Hippocampal formation (tissue), 2 donors: ENCODE measurements at places on chromosomes 7 and 10.
A peak's percentile ranks its signal among the peaks of the same experiment; 100 is the strongest.

DNA sequence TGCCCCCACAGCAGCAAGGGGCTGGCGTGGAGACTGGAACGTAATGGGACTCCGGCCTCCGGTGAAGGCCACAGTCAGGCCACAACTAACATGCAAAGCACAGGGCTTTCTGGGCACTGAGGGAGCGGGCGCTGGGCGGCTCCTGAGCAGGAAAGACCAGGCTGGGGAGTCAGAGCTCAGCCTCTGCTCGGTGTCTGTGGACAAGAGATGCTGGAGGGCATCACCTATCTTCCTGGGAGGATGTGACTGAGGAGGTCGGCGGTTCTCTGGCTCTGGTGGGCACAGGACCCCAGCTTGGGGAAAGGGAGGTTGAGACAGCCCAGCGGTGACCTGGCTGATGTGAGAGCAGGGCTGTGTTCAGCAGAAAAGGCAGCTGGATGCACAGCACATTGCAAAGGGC lies 11.7 kb downstream of the CNPY1 start:
- DNase-seq: no peak

GRCh38 chr7:40583667-40584444 lies 449.1 kb downstream of the SUGCT start:
- DNase-seq: no peak

- no peak for DNase-seq
Measured at GRCh38 chr7:27156508-27156898, at the start of gene HOXA7. Gene HOXA7 (minus strand): TSS chr7:27156675. CDS start chr7:27156545, 130 bp downstream.

DNA sequence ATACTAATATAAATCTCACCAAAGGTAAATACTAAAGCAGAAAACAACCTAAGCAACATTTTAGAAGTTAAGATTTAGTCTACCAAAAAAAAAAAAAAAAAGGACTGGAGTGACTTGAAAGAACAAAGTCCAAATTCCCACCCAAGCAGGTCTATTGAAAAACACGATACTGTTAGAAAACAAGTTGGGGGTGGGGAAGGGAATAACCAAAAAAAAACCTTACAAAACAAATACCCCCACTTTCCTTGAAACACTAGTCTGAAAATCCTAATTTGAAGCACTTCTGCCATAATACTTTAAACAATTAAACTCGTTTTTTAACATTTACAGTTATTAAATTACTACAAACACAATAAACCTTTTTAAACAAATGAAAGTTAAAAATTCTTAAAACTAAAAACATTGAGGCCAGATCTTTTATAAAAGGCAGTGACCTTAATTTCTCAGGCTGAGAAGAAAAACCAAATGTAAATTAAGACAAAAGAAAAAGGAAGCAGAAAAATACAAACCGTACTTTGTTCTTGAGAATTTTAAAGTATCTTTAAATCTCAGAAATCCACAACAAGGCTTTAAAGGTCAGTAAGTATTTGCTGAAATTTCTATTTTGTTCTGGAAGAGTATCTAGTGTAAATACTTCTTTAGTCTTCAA lies 135.1 kb downstream of the NRBF2 start:
- DNase-seq: peak; percentile 44

- DNase-seq: no peak
Measured at GRCh38 chr10:28382525-28383269, 79.8 kb upstream of the MPP7 start.

DNA sequence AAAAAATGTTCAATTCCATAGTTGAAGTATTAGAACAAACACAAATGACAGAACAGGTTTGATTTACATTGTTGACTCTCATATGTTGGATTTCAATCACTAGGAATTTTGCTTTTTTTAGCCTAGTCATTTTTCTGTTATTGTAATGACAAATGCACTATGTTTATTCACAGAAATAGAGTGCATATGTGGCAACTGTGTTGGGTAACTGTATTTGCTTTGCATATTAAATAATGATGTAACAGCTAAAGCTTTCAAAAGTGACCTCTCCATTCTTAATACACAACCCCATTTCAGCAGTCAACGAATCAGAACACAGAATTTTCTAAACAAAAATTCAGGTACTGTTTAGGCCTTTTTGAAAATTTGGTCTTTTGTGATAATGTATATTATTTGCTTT lies 54.0 kb upstream of the SLC26A5 start:
- no peak for DNase-seq

DNA sequence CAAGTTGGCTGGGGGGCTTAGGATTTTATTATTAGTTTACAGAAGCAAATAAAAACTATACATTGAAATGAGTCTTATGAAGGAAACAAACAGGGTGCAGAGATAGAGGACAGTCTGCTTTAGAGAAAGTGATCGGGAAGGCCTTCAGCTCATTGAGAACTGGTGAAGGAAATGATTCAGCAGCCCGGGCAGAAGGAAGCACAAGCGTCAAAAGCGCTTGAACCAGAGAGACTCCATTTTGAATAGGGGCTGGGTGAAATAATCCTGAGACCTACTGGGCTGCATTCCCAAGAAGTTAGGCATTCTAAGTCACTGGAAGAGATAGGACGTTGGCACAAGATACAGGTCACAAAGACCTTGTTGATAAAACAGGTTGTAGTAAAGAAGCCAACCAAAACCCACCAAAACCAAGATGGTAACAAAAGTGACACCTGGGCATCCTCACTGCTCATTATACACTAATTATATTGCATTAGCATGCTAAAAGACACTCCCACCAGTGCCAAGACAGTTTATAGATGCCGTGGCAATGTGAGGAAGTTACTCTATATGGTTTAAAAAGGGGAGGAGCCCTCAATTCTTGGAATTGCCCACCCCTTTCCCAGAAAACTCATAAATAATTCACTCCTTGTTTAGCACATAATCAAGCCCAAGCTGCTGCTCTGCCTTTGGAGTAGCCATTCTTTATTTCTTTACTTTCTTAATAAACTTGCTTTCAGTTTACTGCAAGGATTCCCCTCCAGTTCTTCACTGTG lies 83.1 kb upstream of the MPP7 start:
- no peak for DNase-seq

- DNase-seq: no peak
Measured at GRCh38 chr7:19754521-19755116, 18.8 kb downstream of the TMEM196 start.

DNA sequence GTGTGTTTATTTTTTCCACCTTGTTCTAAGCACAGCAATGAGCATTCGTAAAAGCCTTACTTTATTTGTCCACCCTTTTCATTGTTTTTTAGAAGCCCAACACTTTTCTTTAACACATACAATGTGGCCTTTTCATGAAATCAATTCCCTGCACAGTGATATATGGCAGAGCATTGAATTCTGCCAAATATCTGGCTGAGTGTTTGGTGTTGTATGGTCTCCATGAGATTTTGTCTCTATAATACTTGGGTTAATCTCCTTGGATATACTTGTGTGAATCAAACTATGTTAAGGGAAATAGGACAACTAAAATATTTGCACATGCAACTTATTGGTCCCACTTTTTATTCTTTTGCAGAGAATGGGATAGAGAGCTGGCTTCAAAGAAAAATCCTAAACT lies 28.9 kb downstream of the CFTR start:
- no peak for DNase-seq

GRCh38 chr10:114043532-114044246 lies at the start of gene ADRB1:
Gene ADRB1 (plus strand): TSS chr10:114043866. CDS start chr10:114044133, 267 bp downstream.
- peak; percentile 76 for DNase-seq

- DNase-seq: no peak
Measured at GRCh38 chr10:58438340-58438871, 53.2 kb downstream of the TFAM start.

DNA sequence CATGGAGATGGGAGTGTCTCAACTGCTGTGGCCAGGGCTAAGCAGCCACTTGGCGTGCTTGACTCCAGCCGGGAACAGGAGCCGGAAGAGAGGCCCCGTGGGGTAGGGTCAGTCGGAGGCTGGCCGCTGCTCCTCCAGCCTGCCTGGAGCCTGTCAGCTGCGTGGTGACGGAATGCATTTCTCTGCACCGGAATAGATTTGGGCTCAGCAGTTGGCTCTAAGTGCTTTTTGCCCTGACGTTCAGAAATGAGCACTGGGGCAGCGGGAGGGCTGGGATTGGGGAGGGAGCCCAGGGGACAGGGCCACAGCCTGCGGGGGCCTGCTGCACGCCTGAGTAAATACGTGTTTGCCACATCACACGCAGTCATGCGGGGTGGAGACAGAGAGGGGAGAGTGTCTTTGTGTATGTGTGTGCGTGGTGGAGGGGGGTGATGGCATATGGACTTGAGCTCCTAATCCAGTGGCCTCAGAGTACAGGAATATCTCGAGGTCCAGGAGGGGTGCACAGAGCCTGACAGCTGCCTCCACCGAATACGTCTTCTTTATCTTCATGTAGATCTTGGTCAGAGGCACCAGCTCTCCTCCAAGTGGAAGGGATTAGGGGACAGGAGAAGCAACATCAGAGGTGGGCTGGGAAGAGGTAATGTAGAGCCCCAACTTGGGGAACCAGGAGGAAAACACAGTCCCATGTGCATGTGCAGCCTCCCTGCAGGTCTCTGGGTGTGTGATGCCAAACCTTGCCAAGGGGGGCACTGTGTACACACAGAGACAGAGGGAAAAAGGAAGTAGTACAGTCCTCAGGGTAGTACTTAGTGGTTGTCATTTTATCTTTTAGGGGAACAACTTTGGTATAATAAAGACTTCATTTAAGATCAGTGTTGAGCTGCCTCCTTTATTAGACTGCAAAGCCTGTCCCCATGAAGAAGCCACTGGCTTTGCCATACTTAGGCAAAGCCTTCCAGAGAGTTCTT lies 151.4 kb downstream of the CDH23 start:
- no peak for DNase-seq

GRCh38 chr10:55870186-55870585 lies 490.9 kb downstream of the ZWINT start:
- DNase-seq: no peak

DNA sequence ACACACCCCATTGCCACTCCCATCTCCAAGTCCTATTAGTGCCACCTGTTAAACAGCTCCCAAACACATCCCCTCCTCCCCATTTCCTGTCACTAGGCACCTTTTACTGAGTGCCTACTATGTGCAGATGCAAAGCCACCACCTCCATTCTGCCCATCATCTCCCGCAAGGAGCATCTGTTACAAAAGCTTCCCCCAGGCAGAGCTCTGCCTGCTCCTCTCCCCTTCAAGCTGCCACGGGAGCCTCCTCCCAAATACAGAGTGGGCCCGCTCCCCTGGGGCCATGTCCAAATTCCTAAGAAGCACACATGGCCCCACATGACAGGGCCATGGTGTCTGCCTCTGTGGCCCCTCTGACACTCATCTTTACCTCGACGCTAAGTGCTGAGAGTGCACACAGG lies 149.7 kb downstream of the OAT start:
- no peak for DNase-seq

DNA sequence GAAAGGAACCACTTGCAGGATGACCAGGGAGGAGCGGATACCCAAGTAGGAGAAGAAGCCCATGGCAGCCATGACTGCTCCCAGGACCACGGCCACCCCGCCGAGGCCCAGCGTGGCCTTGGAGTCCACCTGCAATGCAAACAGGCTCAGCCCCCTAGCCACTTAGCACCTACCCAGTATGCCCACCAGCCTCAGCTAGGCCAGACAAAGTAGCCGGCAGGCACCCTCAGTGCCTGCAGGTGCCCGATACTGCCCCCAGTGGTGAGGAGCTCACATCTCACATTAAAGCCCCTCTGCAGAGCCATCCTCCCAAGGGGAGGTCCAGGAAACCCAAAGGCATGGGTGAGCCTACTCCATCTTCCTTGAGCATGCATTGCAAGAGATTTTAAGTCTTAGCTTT lies 6.6 kb downstream of the NPC1L1 start:
- no peak for DNase-seq

DNA sequence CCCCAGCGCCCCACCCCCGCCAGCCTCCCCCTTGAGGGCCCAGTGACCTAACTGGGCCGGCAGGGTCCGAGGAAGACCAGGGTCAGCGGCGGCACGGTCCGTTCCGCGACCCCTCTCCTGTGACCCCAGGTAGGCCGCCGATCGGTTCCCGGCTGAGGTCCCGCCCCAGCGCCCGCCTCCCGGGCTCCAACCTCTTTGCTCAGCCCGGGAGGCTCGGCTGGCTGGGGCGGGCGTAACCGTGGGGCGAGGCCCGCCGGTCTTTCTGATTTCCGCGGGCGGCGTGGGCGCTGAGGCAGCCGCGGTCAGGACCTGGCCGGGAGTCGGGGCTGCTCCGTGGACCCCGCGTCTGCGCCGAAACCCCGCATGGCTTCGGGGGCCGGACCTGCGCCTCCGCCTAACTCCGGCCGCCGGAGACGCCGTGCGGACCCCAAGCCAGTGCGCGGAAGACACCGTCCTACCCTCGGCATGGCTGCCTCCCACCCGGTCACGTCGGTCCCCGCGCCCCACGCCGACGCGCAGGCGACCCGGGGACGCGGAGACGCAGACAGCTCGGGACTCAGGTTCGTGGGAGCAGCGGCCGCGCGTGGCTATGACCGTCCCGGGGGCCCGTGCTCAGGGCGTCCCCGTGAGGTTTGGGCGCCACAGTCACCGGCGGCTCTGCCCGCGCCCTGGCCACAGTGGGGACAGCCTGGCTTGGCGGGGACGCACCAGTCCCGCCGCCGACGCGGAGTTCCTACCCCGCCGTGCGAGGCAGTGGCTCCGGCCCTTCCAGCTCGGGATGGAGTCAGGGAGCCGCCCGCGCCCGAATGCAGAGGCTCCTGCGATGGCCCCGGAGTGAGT lies 1.0 kb upstream of the VENTX start:
- DNase-seq: no peak

DNA sequence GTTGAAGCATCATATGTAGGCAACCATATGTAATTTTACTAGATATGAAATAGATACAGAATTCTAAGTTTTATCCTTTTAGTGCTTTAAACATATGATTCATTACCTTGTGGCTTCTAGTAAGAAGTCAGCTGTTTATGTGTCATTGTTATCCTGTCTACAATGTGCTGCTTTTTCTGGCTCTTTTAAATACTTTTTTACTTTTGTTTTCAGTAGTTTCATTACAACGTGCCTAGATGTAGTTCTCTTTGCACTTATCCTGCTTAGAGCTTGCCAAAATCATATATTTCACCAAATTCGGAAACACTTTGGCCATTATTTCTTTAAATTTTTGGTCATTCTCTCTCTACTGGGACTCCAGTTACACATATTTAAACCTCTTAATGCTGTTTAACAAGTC lies 26.4 kb downstream of the YAE1 start:
- no peak for DNase-seq

- DNase-seq: no peak
Measured at GRCh38 chr10:51640120-51640819, 59.1 kb downstream of the CSTF2T start.

- no peak for DNase-seq
Measured at GRCh38 chr10:12050528-12050927, 7.9 kb upstream of the UPF2 start.

DNA sequence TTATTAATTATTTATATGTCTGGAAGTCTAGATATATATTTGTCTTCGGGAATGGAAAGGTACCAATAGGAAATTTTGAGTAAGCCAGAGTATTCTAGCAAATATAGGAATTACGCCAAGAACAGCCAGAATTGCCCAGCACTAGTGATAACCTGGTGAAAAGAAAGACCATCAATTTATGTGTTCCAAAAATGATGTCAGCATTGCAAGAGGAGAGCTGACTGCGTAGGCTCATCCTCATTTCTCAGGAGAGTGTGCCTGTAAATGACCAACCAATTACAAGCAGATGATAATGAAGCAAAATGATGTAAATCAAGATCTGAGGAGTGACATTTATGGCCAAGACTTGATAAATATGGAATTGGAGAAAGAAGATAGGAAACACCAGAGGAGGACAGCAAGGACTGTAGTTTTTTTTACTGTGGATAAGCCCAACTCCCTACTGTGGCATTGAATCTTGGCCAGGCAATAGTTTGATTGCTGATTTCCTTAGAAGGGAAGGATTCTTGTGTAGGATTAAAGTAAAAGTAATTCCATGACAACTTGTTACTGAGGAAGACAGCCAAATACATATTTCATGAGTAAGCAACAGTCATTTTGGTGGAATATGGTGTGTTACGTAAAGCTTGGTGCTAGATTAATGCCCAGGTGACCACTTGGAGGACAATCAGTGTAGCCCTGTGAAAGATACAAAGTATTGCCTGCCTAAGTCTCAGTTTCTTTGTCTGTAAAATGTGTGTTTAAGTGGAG lies 590.8 kb downstream of the AUTS2 start:
- DNase-seq: no peak
